Neural crest cell (in vitro differentiated cells): ENCODE measurements at places on chromosomes 12 and 14. TPM values are rescaled to one million over a fixed set of nuclear protein-coding genes. Genes with fewer than 3 reads are reported as not detected.

Gene BDKRB1
- total RNA-seq, result not detected in 2 replicates

Gene RNFT2
- 79.9 and 82.1 TPM in 2 replicates for total RNA-seq

Gene STAC3
- 3.8 and 4.1 TPM in 2 replicates for total RNA-seq

Gene GPRC5A
- total RNA-seq, result 0.11 TPM in 1 of 2 replicates, not detected in the other

Gene OAS2
- total RNA-seq, result not detected in 2 replicates

GRCh38 chr14:102565331-102565887, 27.0 kb upstream of the RCOR1 start:
- no peak overlapping the region for H3K27ac ChIP-seq
- H3K27me3 ChIP-seq, result no peaks in the 10 kb centered on the region
- H3K4me3 ChIP-seq, result no peak overlapping the region
- no peak for DNase-seq
- H3K4me1 ChIP-seq, result peaks cover 9% of the 10 kb centered on the region

GRCh38 chr12:122356192-122356635, 66.3 kb downstream of the CLIP1 start:
- H3K4me3 ChIP-seq, result no peak overlapping the region
- peaks cover 29% of the 10 kb centered on the region for H3K36me3 ChIP-seq
- H3K27ac ChIP-seq, result no peak overlapping the region
- DNase-seq, result peak; percentile 53
- no peaks in the 10 kb centered on the region for H3K27me3 ChIP-seq

DNA sequence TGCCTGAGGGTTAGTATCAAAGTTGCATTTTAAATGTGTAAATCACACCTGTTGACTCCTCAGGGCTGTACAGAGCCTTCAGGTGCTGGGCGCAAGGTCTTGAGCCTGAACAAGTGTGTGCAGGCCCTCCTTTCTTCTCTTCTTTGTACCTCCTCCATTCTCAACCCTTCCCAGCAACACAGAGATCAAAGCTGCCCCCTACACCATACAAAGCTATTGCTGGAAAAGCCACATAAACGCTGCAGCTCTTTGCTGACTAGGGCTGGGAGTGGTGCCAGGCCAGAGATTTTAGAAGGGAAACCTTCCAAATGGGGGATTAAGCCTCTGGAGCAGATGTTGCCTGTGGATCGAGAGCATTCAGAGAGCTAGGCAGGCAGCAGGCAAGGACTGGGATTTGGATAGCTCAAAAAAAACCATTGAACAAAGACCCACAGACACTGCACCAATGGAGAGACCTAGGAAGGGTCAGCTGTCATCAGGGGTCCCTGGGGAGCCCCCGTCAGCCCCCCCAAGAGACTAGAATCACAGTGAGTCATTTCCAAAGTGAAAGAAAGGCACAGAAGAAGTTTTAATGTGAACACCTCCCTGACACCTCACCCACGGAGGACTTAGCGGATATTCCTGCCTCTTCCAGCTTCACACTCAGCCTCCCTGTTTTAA, 18.2 kb upstream of the SUSD6 start:
- no peak for DNase-seq

- no peaks in the 10 kb centered on the region for H3K27me3 ChIP-seq
- no peaks in the 10 kb centered on the region for H3K4me1 ChIP-seq
- H3K36me3 ChIP-seq, result no peaks in the 10 kb centered on the region
- no peak overlapping the region for H3K27ac ChIP-seq
- H3K4me3 ChIP-seq, result no peak overlapping the region
- no peak for DNase-seq
Measured at GRCh38 chr14:86990396-86990795, 1002.6 kb downstream of the GALC start.

DNA sequence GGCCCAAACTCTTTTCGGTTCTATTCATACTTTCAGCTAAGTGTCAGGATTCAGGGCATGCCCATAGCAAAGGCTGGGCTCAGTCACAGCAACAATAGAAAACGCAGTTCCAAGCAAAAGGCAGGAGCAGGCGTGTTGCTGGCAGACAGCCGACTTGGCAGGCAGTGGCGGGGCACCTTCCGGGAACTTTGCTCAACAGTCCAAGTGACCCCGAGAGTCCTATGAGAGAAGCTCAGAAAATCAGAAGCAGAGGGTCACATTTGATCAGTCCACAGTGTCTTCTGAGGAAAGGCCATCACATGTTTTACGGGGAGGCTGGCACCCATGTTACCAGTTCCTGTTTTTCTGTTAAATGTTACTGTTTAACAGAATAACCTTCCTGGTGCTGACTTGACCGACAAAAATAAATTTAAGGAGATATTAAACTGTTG, 115.0 kb downstream of the DACT1 start:
- H3K36me3 ChIP-seq, result no peaks in the 10 kb centered on the region
- H3K27ac ChIP-seq, result no peak overlapping the region
- H3K4me3 ChIP-seq, result no peak overlapping the region

GRCh38 chr12:8012651-8013309, 19.7 kb upstream of the FOXJ2 start:
- peaks cover 36% of the 10 kb centered on the region for H3K27me3 ChIP-seq
- no peak overlapping the region for H3K27ac ChIP-seq
- H3K4me1 ChIP-seq, result no peaks in the 10 kb centered on the region
- DNase-seq, result no peak
- H3K4me3 ChIP-seq, result no peak overlapping the region

- H3K27me3 ChIP-seq, result peaks cover 63% of the 10 kb centered on the region
- no peak overlapping the region for H3K4me3 ChIP-seq
- no peaks in the 10 kb centered on the region for H3K4me1 ChIP-seq
Measured at GRCh38 chr14:104115691-104116287, 22.6 kb upstream of the KIF26A start.

GRCh38 chr12:30427555-30427954, 268.1 kb downstream of the IPO8 start:
- DNase-seq, result no peak
- H3K27ac ChIP-seq, result no peak overlapping the region
- H3K36me3 ChIP-seq, result peaks cover 3% of the 10 kb centered on the region
- H3K4me3 ChIP-seq, result no peak overlapping the region
- H3K4me1 ChIP-seq, result no peaks in the 10 kb centered on the region

DNA sequence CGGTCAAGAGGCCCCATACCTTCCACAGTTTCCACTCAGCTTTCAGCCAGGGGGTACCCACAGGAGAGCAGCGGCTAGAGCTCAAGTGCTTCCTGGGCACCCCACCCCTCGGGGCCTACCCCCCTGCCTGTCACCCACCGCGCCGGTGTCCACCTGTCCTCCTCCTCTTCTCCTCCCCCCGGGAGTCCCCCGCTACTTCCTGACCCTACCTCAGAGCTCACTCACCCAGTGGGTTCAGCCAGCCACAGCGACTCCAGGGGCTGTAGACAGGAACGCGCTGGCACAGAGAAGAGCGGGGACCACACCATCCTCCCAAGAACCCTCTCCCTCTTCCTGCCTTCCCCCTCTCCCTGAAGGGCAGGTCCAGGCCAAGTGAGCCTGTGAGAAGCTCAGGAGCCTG, 123.0 kb downstream of the ESRRB start:
- H3K36me3 ChIP-seq, result no peaks in the 10 kb centered on the region
- no peak overlapping the region for H3K27ac ChIP-seq
- DNase-seq, result no peak
- no peak overlapping the region for H3K4me3 ChIP-seq
- H3K4me1 ChIP-seq, result peaks cover 10% of the 10 kb centered on the region

- no peaks in the 10 kb centered on the region for H3K27me3 ChIP-seq
- H3K4me3 ChIP-seq, result no peak overlapping the region
- H3K4me1 ChIP-seq, result peaks cover 49% of the 10 kb centered on the region
- H3K27ac ChIP-seq, result peak overlapping the region; percentile 35
- no peak for DNase-seq
Measured at GRCh38 chr14:77311217-77311616, 9.5 kb downstream of the POMT2 start.

GRCh38 chr12:32768518-32768917, 12.8 kb upstream of the YARS2 start:
- no peak for DNase-seq
- H3K27me3 ChIP-seq, result peaks cover 22% of the 10 kb centered on the region
- no peak overlapping the region for H3K27ac ChIP-seq
- no peaks in the 10 kb centered on the region for H3K36me3 ChIP-seq
